Activated CD8-positive, alpha-beta memory T cell treated with anti-CD3 and anti-CD28 coated beads for 48 hours (primary cell): ENCODE measurements at places on chromosomes 1 and 21.

DNA sequence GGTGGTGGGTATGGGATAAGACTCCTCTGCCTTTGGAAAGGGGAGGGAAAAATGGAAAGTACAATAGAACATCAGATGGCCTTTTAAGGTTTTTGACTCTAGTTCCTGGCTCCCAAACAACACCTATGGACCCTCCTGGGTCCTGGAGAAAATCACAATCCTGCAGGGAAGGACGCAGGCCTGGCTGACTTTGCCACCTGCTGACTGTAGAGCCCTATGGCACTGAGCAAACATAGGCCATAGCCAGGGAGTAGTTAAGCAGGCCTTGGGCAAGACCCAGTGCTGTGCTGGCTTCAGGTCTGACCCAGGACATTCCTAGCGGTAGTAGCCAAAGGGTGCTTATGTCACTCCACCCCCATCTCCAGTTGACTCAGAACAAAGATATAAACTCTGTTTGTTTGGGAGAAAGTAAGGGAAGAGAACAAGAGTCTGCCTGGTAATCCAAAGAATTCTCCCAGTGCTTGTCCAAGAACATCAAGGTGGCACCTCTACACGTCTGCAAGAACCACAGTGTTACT, 149.0 kb downstream of the SLC44A5 start:
- DNase-seq = no peak

DNA sequence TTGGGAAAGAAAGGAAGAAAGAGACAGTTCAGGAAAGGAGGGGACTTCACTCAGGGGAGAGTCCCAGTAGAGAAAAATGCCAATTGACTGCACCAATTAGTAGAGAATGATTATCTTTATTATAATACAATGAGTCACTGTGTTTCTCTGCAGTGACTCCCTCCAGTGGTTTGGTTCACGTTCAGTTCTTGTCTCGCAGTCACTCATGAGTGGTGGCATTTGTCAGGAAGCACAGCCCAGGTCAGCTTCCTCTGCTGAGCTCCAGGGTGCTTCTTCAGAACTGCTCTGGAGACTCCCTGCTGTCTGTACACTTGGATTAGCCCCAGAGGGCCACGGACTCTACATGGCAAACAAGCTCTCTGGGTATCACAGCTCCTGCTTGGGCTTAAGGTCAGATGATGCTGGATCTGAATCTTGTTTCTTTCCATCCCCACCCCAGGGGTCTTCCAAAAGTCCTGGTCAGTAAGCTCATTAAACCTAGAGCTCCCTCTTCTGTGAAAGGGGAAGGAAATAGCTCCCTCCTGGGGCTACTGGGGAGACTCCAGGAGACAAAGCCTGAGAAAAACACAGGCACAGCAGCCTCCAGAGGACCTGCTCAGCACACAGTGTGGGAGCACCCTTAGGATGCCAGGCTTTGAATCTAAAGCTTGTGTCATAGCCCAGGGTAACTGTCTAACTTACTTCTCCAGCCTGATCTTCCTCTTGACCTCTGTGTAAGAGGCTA, 619.0 kb downstream of the AJAP1 start:
- DNase-seq = no peak

- no peak for DNase-seq
These were observed 257.2 kb downstream of the LRRC7 start for GRCh38 chr1:69824932-69825331.

DNA sequence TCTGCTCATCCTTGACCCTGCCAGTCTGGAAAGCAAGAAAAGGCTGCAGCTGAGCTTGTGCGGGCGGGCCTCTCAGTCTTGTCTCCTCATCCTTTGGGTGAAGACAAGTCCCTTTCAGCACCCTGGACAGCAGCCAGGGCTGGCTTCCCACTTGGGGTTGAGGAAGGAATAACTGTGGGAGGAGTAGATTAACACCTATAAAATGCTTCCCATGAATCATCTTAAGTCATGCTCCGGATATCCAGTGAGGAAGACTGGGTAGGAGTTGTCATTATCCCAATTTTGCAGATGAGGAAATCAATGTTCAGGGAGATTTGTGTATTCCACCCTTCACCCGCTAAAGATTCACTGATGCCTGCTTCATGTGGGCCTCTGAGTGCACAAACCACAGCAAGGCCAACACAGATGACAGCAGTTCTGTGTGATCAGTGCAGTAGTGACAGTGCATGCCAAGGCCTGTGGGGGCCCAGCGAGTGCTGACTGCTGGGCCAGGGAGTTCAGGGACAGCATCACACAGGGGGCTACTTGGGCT, 20.1 kb upstream of the COL16A1 start:
- DNase-seq = no peak

GRCh38 chr1:207361889-207362288, 40.4 kb downstream of the CD55 start:
- DNase-seq = no peak

- DNase-seq = no peak
These were observed 199.4 kb upstream of the HMCN1 start for GRCh38 chr1:185534801-185535200.

DNA sequence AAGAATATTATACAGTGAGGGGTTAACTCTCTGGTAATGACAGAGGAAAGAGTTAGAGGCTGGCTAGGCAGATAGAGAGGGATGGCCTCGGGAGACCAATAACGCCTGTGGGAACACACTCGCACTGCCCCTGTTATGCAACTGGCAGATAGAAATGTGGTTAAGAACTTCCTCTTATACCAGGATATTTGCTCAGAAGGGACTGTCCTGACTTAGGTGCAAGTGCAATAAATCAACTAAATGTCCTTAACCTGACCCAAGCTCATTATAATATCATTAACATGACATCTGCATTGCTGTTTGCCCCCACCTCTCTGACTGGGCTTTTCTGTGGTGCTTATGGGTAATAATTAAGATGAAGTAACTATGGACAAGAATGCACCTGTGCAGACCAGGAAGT, 1518.0 kb downstream of the NCAM2 start:
- DNase-seq = no peak

DNA sequence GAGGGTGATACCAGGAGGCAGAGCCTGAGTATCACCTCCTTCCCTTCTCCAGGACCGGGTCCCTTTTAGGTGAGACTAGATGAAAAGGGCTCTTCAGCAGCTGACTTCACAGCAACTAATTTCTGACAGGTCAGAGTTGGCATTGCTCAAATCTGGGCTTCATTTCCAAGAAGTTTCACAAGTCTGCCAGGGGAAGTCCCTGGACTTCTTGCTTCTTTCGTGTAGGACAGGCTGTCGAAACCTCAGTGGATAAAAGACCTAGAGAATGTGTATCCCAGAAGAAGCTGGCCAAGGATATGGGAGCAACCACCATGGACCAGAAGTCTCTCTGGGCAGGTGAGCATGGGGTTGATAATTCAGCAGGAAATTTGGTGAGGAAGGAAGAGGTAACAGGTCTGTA, at the start of gene CHI3L2:
CHI3L2 (plus strand) TSS at position 280 of the 400 bp plus-strand sequence; CDS start at position 297, 17 bp downstream.
- no peak for DNase-seq

GRCh38 chr1:71350805-71351204, 270.0 kb upstream of the ZRANB2 start:
- no peak for DNase-seq

DNA sequence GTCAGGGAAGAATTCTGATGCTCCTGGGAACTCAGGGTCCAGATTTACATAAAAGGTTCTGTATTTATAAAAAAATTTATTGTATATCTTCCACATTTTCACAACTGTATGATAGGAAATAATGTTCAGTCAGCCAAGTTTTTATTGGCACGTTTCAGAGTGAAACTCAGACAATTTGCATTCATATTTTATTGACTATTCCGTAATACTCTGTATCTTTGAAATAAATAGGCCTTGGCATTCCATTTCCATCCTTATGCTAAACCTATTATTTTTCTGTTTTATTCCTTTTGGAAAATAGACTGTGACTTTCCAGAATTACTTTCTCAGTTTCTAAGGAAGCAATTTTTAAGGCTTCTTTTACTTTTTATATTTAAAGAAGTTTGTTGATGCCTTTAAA, 329.0 kb downstream of the OLFM3 start:
- DNase-seq = no peak

GRCh38 chr1:24545662-24546061, 10.2 kb upstream of the NCMAP start:
- no peak for DNase-seq

GRCh38 chr1:22613951-22614350, 22.5 kb upstream of the C1QA start:
- no peak for DNase-seq

DNA sequence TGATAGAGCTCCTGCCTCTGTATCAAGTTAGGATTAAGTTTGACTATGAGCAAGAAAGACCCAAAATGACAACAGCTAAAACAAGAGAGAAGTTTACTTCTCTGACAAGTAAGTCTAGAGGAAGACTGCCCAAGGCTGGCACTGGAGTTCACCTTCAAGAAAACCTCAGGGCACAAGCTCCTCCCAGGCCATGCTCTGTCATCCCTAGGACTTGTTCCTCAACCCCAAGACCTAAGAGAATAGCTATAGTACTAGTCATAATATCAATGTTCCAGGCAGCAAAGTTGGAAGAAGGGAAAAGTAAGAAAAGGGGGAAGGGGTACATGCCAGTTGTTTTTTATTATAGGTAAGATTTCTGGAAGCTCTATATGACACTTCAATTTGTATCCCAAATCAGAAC, 26.4 kb upstream of the DARS2 start:
- DNase-seq = no peak

GRCh38 chr21:34367320-34367935, 3.6 kb downstream of the KCNE2 start:
- DNase-seq = no peak

- no peak for DNase-seq
These were observed 71.4 kb upstream of the GCLM start for GRCh38 chr1:93980320-93981273.

DNA sequence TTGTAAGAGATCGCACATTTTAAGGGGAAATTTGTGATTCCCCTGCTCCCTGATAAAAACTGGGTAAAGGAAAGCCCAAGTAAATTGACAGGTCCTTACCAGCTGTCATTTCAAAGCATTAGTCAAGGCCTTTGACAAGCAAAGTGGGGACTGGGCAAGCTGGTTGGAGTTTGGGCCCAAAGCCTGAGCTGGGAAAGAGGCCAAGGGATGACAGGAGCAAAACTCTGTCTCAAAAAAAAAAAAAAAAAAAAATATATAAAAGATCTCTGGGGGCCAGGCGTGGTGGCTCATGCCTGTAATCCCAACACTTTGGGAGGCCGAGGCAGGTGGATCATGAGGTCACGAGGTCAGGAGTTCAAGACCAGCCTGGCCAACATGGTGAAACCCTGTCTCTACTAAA, 36.9 kb downstream of the SLC2A1 start:
- DNase-seq = no peak

- no peak for DNase-seq
These were observed 7.8 kb upstream of the CHI3L2 start for GRCh38 chr1:111219557-111220286.

DNA sequence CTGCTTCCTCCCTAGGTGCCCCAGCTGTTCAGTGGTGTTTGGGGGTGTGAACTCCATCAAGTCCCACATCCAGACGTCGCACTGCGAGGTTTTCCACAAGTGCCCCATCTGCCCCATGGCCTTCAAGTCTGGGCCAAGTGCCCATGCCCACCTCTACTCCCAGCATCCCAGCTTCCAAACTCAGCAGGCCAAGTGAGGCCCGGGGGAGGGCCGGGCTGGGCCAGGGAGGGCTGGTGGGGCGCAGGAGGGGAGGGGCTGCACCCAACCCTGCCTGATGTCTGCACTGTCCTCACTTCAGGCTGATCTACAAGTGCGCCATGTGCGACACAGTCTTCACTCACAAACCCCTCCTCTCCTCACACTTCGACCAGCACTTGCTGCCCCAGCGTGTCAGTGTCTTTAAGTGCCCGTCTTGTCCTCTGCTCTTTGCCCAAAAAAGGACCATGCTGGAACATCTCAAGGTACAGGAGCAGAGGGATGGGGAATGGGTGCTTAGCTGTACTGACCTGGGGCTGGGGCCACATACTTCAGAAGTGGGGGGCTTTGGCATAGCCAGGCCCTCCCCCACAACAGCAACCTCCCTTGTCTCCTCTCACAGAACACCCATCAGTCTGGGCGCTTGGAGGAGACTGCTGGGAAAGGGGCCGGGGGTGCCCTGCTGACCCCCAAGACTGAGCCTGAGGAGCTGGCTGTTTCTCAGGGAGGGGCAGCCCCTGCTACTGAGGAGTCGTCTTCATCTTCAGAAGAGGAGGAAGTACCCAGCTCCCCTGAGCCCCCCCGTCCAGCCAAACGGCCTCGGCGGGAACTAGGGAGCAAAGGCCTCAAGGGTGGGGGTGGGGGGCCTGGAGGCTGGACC, 7.2 kb downstream of the ZNF687 start:
- no peak for DNase-seq

- no peak for DNase-seq
These were observed 376 bp downstream of the SF3A3 start for GRCh38 chr1:37989361-37989930.

DNA sequence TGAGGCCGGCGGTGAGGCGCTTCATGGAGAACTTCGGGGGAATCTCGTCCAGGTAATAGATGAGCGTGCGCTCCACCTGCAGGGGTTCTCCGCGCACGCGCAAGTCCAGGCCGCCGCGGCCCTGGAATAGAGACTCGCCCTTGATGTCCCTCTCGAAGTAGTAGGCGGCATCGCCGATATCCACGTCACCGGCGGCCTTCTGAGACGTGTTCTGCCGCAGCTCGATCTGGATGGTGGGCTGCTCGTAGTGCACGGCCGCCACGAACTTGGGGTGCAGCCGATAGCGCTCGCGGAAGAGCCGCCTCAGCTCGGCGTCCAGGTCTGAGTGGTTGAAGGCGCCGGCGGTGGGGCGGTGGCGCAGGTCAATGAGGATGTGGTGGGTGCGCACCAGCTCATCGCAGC, 726 bp downstream of the TACSTD2 start:
- no peak for DNase-seq

DNA sequence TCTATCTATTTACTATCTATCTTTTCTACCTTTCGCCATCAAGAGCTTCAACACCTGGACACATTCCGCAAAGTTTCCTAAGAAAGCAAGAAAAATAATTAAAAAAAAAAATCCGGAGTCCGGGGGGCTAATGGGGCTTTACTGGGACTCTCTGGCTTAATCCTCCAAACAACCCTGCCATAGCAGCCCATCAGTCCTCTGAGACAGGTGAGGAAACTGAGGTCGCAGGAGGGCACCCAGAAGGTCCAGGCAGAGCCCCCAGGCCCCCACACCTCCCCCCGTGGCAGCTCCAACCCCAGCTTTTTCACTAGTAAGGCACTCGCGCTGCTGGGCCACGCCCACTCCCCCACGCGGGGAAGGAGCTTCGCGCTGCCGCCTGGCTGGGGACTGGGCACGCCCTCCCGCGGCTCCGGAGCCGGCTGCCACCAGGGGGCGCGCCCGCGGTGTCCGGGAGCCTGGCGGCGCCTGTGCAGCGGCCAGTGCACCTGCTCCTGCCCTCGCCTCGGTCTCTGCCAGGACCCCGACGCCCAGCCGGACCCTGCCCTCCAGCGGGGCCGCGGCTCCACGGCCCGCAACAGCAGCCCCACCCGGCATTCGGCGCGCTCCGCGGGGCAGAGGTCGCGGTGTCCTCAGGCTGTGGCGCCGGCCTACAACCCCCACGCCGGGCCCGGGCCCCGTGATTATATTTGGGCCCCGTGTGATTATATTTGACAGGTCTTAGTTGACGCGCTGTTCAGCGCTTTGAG, 54.1 kb upstream of the SAMD11 start:
- peak; percentile 61 for DNase-seq
